ENCODE measurements at places on chromosomes 3 and 15.

DNA sequence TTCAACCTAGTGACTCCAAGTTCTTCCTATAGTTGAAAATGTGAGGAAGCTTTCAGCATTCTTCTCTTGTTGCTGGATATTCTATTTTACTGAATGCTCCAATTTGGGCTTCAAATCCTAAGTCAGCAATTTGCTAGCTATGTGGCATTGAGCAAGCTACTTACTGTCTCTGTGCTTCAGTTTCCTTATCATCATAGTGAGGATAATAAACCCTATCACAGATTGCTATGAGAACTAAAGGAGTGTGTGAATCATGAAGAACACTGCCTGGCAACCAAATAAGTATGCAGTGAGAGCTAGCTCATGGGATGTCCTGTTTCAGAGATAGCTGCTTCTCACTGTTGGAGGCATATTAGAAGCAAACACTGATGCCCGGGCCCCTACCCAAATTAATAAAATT, 163.8 kb upstream of the CDIN1 start:
- DNase-seq, result no peak

DNA sequence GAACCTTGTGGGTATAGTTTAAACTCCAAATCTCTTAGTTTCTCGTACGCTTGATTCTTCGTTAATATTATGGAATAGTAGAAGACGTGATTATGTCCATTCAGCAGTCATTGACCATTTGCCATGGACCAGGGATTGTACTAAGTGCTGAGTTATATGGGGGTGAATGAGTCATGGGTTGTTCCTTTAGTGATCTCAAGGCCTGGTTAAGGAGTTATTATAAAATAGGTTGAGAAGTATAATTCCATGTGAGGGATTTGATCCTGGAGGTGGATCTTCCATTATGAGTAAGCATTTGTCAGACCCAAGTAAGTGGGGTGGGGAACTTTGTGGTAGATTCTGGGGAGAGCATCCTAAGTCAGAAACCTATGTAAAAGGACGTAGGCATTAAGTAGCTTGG, 15.4 kb downstream of the NR2C2 start:
- DNase-seq, result no peak

GRCh38 chr3:49359623-49360022, 1.5 kb upstream of the GPX1 start:
- no peak for DNase-seq

GRCh38 chr15:100713163-100713867, 110.9 kb downstream of the ASB7 start:
- no peak for DNase-seq

- DNase-seq, result no peak
These were observed 3.2 kb downstream of the EIF1B start for GRCh38 chr3:40312661-40313226.

DNA sequence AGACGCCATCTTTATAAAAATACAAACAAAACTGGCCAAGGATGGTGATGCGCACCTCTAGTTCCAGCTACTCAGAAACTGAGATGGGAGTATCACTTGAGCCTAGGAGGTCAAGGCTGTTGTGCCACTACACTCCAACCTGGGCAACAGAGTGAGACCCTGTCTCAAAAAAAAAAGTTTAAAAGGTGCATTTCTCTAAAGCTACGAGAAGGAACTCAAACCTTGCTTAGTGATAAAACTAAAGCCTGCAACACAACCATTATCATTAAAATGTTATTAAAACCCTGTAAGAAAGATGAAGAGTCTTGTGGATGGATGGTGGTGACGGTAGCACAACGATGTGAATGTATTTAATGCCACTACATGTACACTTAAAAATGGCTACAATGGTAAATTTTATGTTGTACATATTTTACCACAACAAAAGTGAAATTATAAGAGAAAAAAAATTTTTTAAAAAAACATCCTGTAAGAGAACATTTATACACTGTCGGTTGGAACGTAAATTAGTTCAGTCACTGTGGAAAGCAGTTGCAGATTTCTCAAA, 3.1 kb downstream of the PLD1 start:
- DNase-seq, result no peak

GRCh38 chr3:46284981-46285683, 42.9 kb downstream of the CCR3 start:
- DNase-seq, result peak; percentile 15

DNA sequence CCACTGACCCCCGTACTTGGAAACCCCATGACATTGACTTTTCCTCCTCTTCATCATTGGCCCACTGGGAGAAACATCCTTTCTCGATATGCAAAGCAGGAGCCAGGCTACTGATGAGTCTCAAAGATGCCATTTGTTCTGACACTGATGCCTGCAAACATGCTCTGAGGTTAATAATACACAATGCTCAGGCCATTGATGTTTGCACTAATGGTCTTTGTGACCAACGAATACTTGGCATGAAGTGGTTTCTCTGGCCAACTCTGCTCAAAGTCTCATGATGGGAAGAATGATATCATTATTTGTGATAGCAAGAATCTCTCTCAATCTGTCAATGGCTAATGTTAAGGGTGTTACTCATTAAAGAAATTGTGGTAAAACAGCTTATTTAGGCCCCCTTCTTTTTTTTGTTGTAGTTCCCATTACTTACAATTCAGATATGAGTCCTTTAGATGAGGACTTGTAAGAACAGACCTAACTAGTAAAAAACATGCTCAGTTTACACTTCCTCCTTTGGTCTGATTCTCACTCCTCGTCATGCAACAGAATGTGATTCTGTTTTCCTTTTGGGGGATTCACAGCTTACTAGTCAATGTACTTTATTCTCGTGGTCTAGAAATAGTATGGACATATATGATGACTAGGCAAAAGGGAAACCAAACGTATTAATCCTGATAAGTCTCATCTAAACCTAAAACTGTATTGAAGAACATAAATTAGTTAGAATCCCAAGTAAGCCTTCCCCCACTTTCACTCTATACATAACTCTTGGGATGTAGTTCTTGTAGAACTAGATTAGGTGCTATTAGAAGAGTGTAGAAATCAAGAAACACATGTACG, 488.8 kb upstream of the DPPA4 start:
- DNase-seq, result no peak

All from activated CD8-positive, alpha-beta memory T cell treated with anti-CD3 and anti-CD28 coated beads for 4 hours (primary cell).